ENCODE measurements at places on chromosomes 11 and 22.

DNA sequence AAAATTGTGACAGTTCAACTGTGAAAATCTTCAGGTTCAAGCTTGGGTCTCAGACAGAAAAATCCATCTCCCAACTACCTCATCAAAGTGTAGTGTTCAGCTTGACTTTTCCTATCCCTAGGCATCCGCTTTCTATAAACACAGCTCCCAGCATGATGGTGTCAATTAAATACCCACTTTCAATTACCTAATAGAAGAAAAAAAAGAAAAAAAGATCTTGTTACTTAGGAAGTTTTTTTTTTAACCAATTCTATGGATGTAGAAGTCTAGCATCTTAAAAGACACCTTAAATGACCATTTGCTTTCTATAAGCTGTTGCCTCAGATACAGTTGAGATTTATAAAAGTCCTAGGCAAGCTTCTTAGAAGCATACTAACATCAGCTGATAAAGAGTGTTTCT lies 244.1 kb upstream of the MTNR1B start:
- DNase-seq: no peak

GRCh38 chr11:11524436-11525061 lies 97.3 kb downstream of the GALNT18 start:
- DNase-seq: no peak

GRCh38 chr22:21602579-21602978 lies 27.2 kb downstream of the YDJC start:
- DNase-seq: no peak

DNA sequence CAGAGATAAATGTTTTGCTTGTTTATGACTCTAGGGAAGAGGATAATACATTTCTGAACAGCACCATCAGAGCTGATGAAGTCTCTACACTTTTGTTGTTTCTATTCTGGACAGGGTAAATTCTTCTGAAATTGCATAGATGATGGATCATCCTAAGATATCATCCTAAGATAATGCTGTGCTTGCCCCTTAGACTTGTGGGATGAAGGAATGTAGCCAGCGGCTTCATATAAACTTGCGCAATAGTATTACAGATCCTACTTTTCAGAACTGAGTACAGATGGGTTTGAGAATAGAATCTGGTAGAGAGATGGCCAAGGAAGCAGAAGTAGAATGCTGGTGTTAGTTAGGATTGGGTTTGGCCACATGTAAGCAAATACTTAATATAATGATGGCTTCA lies 61.0 kb downstream of the NCAM1 start:
- DNase-seq: no peak
